ENCODE measurements at places on chromosomes 3 and 15.

DNA sequence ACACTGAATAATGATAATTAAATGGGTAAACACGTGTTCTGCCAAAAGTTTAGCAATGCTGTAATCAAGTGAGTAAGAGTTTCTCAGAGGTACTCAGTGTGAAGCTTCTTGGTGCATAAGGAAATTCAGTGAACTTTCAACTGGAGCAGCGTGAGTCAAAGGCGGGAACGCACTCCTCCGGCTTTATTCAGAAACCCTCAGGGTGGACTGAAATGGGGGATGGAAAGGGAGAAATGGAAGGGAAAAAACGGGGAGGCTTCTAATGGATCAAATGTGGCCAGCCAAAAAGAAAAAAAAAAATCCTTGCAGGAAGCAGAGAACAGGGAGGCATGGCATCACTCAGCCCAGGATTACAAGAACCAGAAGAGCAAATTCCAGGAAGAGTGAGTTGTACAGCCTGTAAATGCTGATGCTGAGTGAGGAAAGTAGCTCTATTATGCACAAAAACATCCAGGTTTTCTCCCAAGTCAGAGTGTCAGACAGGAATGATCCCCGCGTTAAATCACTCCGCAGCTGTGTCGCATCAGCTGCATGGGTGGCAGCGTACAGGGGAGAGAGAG lies 85.3 kb downstream of the ASB7 start:
- DNase-seq, result no peak

- DNase-seq, result no peak
Measured at GRCh38 chr15:51687565-51687964, 6.3 kb downstream of the SCG3 start.

- no peak for DNase-seq
Measured at GRCh38 chr15:61011576-61012336, 217.3 kb downstream of the RORA start.

- no peak for DNase-seq
Measured at GRCh38 chr3:60536420-60536819, 714.8 kb downstream of the FHIT start.

- no peak for DNase-seq
Measured at GRCh38 chr3:59609657-59610348, 560.0 kb upstream of the CFAP20DC start.

DNA sequence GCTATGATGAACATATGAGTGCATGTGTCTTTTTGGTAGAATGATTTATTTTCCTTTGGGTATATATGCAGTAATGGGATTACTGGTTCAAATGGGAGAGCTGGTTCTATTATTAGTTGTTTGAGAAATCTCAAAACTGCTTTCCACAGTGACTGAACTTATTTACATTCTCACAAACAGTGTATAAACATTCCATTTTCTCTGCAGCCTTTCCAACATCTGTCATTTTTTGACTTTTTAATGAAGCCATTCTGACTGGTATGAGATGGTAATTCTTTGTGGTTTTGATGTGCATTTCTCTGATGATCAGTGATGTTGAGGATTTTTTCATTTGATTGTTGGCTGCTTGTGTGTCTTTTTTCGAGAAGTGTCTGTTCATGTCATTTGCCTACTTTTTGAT lies 1124.2 kb downstream of the NAALADL2 start:
- no peak for DNase-seq

GRCh38 chr15:92393980-92394308 lies 263 bp downstream of the ST8SIA2 start:
- DNase-seq, result no peak

- no peak for DNase-seq
Measured at GRCh38 chr3:122353893-122354401, 28.9 kb downstream of the CSTA start.

GRCh38 chr3:114600571-114600970 lies 306.7 kb downstream of the TIGIT start:
- DNase-seq, result no peak

GRCh38 chr15:37084602-37085001 lies 15.7 kb downstream of the MEIS2 start:
- no peak for DNase-seq

GRCh38 chr15:101445562-101446517 lies 43.7 kb downstream of the PCSK6 start:
- DNase-seq, result no peak

DNA sequence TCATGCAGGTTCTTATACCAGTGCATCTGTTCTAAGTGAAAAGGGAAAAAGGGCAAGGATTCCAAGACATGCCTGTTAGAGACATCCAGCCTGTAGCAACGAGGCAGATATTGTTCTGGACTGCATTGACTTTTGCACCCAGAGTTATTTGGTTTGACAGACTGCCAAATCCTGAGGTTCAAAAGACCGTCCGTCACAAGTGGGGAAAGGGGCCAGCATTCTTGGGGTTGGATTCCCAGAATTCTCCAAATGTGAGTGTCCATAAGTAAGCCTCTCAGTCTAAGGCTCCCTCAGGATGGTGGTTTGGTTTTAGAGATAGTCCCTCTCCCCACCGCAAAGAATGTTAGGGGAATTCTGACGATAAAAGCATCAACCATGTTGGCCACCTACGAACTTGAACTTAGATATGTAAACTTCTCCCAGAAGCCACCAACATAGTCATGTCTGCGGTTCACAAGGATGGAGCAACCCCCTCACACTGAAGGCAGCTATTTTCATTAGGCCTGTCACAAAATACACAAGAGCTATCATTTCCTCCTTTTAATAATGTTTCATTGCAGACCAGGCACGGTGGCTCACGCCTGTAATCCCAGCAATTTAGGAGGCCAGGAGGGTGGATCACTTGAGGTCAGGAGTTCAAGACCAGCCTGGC lies 13.6 kb upstream of the LACTB start:
- no peak for DNase-seq

DNA sequence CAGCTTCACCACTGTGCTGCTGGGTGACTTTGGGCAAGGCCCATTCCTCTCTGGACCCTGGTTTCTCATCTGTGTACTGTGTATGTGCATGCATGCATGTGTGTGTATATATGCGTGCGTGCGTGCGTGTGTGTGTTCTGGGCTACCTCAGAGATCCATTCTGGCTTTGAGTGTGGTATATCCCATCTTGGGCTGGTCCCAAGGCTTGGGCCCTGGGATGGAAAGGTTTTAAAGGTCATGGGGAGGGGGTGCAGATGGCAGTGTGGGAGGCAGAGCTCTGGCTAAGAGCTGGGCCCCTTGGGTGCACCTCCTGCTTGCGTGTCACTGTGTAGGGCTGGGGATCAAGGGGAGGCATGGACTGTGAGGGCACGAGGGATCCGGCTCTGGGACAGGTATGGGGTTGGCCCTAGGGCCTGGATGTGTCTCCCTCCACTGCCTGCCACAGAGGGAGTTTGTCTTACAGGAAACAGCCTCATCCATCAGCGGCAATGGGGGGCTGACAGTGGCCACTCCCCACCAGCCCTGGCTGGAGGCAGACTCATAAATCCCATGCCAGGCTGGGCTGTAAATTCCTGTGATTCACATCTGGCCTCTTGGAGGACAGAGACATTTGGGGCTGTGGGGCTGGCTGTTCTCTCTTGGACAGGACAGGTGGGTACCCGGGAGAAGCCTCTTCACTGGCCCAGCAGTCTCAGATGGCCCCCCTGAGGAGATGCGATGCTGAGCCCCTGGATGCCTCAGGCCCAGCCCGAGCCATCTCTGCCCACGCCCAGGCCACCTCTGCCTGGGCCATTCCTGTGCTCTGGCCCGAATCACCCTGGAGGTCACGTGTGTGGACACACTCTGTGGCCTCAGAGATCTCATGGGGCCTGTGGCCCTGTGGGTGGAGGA lies 21.4 kb upstream of the CSPG4 start:
- no peak for DNase-seq

- no peak for DNase-seq
Measured at GRCh38 chr3:111531446-111531845, 10.6 kb upstream of the CD96 start.

- no peak for DNase-seq
Measured at GRCh38 chr3:182739619-182740018, 53.7 kb upstream of the ATP11B start.

GRCh38 chr3:146166826-146167225 lies 5.8 kb upstream of the PLOD2 start:
- DNase-seq, result no peak

GRCh38 chr3:161337311-161337710 lies 34.0 kb downstream of the SPTSSB start:
- DNase-seq, result no peak

GRCh38 chr3:136078421-136079364 lies 113.2 kb downstream of the PPP2R3A start:
- DNase-seq, result no peak

DNA sequence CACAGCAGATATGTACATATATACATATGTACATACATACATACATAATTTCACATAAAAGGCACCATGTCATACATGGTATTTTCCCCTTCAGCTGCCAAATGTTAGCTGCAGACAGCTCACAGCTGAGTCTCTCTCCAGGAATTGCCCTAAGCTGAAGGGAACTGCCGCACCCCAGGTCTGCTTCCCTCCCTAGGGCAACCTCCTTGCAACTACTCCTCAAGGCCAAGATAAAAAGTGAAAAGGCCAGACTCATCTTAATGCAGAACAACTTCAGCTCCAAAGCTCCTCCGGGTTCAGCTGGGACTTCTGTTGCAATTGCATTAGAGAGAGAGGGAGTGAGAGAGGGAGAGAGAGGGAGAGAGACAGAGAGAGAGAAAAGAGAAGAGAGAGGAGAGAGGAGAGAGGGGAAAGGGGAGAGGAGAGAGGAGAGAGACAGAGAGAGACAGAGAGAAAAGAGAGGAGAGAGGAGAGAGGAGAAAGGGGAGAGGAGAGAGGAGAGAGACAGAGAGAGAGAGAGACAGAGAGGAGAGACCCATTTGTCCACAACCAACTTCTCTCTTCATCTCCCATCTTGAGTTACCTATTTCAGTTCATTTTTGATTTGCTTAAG lies 143.4 kb upstream of the HES1 start:
- DNase-seq, result no peak

GRCh38 chr3:83216919-83217594 lies 1455.6 kb upstream of the GBE1 start:
- no peak for DNase-seq

- DNase-seq, result no peak
Measured at GRCh38 chr15:69854521-69855181, 243.1 kb downstream of the TLE3 start.

GRCh38 chr3:183698318-183698751 lies 738 bp downstream of the YEATS2 start:
- DNase-seq, result peak; percentile 48

- DNase-seq, result peak; percentile 67
Measured at GRCh38 chr15:55277116-55277564, 12.5 kb downstream of the RAB27A start.

DNA sequence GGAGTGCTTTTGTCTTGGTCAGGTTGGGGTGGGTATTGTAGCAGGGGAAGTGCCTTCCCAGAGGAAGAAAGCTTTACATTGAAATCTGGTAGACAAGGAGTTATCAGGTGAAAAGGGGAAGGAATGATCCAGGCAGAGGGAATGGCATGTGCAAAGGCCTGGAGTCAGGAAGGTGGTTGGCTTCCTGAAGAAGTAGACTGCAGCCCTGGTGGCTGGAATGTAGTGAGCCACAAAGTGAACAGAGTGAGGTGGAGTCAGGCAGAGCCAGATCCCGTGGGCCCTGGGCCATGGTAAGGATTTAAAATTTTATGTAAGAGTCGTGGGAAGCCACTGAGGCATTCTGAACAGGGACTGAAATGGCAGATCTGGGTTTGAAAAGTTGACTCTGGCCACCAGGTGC lies 58.3 kb downstream of the RAB11A start:
- no peak for DNase-seq

DNA sequence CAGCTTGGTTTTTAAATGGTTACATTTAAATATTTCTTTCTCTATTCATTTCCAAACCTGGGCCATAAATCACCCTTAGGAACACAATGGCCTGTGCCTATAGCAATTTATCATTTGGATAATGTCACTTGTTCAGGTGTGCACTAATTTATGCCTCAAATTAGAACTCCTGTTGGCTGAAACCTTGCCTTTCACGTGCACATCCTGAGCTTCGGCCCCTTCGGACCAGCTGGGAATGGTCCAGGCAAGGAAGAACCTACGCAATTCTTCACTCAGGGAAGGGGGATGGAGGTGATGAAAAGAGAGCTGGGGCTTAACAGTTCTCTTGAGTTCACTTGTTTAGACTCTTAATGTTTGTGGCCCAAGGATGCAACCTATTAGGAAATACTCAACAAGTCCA lies 324.1 kb upstream of the ICE2 start:
- DNase-seq, result no peak

GRCh38 chr15:79970624-79971434 lies at the start of gene BCL2A1:
Gene BCL2A1, minus strand, starts transcription at chr15:79971196. Its CDS starts 77 bp downstream, at chr15:79971119.
- peak; percentile 69 for DNase-seq

- no peak for DNase-seq
Measured at GRCh38 chr3:159187706-159188105, 385.9 kb downstream of the MFSD1 start.

DNA sequence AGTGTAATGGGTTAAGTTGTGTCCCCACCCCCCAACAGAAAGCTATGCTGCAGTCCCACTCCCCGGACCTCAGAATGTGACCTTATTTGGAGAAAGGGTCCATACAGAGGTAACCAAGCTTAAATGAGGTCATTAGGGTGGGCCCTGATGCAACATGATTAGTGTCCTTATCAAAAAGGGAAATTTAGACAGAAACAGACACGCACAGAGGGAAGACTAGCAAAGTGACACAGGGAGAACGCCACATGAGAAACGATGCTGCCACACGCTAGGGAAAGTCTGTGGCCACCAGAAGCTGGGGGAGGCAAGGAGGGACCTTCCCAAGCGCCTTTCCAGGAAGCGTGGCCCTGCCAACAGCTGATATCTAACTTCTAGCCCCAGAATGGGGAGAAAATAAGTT lies 65.4 kb downstream of the RPN1 start:
- DNase-seq, result no peak

DNA sequence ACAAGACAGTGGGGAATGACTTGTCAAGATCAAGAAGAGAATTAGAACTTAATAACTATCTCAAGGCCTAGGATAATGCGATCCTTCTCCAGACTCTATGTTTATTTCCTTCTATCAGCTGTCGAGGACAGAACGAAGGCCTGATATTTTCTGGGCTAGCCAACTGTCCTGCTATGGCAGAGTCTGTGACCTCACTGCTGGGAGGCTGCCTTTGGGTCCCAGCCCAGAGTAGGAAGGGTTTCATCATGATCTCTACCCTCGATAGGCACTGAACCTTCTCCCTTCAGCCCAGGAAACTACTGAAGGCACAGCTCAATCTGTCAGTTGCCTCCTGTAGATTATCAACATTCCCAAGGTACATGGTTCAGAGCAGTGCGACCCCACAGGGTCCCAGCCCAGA lies 237.2 kb downstream of the ATP8B4 start:
- no peak for DNase-seq

- DNase-seq, result no peak
Measured at GRCh38 chr3:30201715-30202114, 404.7 kb upstream of the TGFBR2 start.

DNA sequence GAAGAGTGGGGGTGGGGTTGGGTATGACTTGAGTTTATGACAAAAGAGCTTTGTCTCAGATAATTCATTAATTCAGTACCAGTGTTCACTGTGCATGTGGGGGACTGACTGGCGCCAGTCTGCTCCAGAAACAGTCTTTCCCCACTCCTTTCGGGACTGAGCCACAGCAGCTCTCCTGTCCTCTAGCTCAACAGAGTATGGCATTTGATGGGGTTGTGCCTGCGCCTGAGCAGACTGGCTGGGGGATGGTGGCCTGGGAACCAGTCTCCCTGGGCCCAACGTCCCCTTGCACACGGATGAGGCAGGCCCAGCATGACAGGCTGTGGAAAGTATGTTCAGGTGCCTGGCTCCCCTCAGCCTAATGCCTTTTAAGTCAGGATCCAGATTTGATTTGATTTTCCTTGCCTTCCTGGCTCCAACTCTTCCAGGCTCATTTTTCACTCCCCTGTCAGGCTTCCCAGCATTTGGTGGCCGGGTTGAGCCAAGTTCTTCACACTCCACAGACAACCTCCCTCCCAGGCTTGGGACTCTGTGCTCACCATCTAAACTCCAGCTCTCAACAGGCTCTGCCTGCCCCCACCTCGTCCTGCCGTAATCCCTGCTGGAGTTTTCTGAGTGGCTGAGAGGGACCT lies 105.0 kb downstream of the MYLK start:
- DNase-seq, result no peak

All from stimulated activated CD4-positive, alpha-beta T cell treated with anti-CD3 and anti-CD28 coated beads, Interleukin-15, amount 100 ng/mL, for 24 hours (primary cell).